Mesenteric fat pad (tissue), 1 donor: ENCODE measurements at places on chromosomes 2 and 18. TPM values are rescaled to one million over a fixed set of nuclear protein-coding genes. Genes with fewer than 3 reads are reported as not detected.

DNA sequence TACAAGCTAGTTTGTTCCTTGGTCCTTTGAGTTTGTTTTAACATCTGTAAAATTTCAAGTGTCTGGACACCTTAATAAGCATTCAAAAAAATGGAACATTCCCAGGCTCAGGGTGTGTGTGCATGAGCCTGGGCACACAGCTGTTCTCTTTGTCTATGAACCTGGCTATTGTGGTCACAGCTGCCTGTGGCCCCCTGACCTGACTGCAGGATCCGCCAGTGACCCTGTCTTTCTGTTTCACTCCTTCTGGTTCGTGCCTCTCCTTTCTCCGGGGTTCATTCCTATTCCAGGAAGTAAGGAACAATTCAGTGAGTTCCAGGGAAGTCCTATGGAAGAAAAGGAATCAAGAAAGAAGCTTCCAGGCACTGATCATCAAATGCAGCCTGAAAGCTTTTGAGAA, 35.6 kb downstream of the VWA3B start:
- DNase-seq, result no peak

- no peak for DNase-seq
Observed at GRCh38 chr2:84247532-84247931, 211.5 kb downstream of the SUCLG1 start.

GRCh38 chr2:137521653-137522619, 442.3 kb upstream of the HNMT start:
- DNase-seq, result no peak

DNA sequence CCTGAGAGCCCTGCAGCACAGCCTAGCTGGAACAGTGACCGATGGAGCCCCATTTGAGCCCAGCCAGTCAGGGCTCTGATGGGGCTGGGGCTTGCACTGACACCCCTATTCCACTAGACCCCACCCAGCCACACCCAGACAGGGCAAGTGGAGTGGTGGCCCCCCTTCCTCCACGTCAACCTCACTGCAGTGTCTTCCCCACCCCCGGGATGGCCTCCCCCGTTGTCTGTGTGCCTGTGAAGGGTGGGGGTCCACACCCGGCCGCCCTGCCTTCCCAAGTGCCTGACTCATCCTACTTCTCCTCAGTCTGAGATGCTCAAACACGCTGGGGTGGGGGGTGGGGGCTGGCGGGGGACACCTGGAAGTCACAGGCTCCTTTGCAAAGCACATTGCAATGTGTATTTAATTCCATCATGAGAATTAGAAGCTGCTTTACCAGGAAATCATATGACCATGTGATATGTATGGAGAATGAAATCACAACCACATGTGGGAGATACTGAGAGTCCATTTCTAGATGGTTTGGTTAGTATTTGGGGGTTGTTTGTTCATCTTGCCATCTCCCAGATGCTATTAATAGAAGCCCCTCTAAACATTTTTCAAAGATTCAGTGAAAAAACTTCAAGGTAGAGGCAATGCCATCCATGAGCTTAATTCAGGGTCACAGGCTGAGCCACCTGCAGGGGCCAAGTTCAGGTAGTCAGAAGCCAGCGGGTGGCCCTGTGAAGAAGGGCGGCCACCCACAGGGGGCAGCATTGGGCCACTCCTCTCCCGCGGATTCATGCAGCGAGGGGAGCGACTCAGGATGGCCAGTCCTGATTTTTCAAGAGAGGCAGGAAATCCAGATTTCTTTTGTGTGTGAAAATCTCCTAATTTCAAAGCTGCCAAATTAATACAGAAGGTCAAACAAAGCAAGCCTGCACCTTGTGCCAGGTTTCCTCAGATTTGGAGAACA, 22.7 kb upstream of the GMPPA start:
- no peak for DNase-seq

DNA sequence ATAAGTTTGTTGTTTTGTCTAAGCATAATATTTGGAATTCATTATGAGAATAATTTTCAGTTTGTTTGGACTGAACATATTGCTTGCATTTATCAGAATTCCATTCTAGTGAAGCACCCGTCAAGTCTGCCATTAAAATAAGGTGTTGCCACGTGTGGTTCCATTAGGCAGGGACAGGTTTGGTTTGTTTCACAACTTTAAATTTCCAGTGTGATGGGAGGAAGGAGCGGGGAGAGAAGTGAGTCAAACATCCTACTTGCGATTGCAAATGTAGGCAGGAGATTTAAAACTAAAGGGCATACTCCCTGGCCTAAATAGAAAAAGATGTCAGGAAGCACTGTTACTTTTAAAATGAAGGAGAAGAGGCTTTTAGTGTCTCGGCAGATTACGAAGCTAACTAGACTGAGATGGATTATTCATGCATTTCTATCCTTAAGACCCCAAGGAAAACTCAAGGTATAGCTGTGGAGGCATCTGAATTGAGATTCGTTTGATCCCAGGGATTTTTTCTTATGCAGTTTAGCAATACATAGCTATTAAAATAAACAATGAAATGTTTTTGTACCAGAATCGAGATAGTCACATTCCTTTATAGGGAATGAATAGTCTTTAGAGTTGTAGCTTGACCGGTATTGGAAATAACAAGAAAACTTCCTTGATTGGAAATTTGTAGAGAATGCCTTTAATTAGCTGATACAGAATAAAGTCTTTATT, 19.8 kb downstream of the GRHL1 start:
- no peak for DNase-seq

DNA sequence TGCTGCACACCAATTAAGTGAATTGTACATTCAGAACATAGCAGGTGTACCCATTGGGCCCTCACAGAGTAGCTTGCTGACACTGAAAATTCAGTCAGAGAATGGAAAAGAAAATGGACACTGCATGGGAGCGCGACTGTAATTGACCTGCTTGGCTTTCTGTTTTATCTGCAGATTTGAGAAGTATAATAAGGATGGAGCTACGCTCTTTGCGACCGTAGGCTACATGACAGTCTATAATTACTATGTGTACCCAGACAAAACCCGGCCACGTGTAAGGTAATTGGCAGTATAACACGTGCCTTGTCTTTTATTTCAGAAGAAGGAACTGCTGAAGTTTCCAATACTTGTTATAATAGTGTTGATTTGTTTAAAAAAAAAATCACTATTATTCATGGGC, 33.5 kb upstream of the METAP1D start:
- no peak for DNase-seq

DNA sequence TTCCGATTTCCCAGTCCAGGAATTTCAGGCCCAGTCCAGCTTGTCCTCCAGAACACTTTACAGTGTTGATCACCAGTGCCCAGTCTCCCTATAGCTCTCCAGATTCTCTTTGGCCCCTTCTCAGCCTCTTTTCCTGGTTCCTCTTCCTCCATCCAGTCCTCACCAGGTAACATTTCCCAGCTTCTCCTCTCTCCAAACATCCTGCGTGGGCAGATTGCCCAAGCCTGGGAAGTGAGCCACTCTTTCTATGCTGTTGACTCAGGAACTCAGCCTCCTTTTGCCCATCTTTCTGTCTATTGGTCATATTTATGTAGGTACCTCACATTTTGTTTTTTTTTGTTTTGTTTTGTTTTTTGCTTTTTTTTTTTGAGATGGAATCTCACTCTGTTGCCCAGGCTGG, 109.4 kb downstream of the LYPD1 start:
- DNase-seq, result no peak

GRCh38 chr2:163856941-163857340, 121.1 kb upstream of the FIGN start:
- no peak for DNase-seq

DNA sequence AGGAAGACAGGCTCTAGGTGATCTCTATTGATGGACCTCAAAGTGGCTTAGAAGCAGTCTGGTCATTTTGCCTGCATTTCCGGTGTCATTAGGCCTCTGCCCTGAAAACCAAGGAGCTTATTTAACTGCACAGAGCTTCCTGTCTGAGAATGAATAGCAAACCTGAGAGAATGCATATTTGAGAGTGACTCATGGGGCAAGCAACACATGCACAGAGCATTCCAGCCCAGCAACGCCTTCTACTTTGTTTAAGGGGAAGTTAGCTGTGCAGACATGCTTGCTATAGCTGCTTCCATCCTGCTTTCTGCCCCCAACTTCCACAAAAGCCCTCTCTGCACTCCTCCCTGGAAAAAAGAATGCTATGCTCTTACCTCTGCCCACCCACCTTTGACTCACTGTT, 232.8 kb downstream of the GRB14 start:
- no peak for DNase-seq

DNA sequence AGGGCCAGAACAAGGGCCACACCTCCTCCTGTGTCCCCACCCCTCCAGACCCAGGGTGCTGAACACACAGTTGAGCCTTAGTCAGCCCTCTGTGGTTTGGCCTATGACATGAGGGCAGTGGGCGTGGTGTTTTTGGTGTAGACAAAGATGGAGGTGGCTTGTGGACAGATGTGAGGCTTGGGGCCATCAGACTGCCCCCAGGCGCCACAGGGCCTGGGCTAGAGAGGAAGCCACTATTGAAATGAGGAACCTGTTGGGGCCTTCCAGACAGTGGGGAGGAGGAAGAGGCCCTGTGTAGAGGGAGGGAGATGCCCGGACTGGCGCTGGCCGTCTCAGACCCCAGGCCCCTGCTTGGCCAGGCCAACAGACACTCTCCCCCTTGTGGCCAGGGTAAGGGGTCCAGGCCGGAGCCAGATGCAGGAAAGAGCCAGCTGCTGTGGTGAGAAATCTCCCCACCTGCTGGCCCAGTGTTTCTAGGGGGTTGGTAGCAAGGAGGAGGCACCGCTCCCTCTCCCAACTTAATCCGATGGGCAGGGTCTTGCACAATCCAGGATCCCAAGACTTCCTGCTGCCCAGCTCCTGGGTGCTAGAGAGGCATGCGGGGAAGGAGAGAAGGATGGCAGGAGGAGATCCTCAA, 53.8 kb downstream of the SMAD7 start:
- DNase-seq, result peak; percentile 88

- DNase-seq, result peak; percentile 60
Observed at GRCh38 chr2:6986301-6986911, 69.2 kb downstream of the RNF144A start.

DNA sequence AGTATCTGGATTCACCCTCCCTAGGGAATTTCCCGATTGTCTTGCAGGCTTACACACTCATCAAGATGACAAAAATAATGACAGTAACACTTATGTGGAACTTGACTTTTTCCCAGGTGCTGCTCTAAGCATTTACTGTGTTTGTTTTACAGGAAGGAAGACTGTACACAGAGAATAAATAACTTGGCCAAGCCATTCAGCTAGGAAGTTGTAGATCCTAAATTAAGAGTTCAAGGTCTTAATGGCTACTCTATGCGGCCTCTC, 549 bp upstream of the DPP4 start:
- no peak for DNase-seq

GRCh38 chr2:120919771-120920453, 184.2 kb downstream of the GLI2 start:
- no peak for DNase-seq

DNA sequence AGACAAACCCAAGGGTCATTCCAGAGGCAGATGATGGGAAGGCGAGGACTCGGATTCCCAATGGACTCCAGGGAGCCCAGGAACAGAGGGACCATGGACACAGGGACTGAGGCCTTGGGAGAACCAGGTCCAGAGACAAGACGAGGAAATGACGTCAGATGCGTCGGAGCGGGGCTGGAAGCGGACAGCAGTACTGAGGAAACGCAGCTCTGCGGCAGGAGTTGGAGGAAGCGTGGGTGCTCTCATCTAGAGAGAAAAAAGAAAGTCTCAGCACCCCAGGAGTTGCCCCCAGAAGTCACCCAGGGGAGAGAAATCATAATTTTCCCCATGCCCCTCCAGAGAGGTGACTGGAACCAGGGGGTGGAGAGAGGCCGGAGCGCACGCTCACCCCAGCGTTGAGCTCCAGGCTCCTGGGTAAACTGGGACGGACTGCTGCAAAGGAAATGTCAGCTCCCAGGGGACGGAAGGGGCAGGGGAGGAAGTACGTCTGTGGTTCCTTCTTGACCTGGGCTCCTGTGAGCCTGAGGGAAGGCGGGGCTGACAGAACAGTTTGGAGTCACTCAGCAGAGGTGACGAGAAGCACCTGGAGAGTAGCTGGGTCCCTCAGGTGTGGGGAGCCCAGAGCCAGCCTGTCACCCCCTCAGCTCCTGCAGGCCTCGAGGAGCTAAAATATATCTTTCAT, 44.7 kb downstream of the CMPK2 start:
- DNase-seq, result no peak

DNA sequence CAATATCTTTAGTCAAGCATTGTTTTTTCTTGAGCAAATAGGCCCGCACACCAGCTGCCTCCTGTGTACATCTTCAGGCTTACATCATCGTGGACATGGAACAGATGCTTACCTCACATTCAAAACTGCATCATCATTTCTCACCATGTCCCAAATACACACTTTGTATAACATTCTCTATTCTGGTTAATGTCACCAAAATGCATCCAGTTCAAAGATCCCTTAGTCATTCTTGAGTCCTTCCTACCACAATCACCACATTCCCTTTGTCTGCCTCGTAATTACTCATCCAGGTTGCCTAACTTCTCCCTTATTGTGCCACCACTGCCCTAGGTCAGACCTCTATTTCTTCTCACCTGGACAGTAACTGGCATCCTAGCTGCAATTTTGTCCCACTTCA, 373.7 kb upstream of the GALNT5 start:
- DNase-seq, result no peak

DNA sequence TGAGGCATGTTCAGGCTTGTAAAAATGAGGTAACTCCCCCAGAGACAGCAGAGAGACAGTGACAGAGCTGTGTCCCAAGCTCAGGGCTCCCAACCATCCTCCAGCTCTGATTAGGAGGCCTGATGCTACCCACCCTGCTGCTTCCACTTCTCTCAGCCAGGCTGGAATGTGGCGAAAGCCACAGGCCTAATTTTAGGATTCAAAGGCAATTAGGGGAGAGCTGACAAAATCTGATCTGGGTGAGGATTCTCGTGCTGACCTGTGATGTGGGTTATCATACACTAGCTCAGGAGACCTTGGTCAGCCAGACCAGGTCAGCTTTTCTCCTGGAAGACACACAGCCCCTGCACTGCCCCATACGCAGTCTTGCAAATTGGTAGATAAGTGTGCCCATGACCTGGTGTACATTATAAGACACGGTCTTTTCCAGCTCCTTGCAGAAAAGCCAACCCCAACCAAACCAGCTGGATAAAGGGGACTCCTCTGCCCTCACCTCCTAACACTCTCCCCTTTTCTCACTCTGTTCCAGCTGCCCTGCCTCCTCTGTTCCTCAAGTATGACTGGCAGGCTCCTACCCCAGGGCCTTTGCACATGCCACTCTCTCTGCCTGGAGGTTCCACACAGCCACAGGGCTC, 225.9 kb downstream of the MGAT5 start:
- DNase-seq, result no peak

GRCh38 chr2:221112744-221113143, 459.4 kb downstream of the EPHA4 start:
- no peak for DNase-seq

GRCh38 chr18:44039826-44040225, 640.9 kb upstream of the SETBP1 start:
- no peak for DNase-seq

ATOH8 gene
- total RNA-seq, result 69.4 TPM

ANKRD30B gene
- total RNA-seq, result 0.39 TPM

RTKN gene
- total RNA-seq, result 11.3 TPM

OTOF gene
- 0.26 TPM for total RNA-seq

CCDC148 gene
- 0.35 TPM for total RNA-seq
